Lower lobe of right lung (tissue), 2 donors: ENCODE measurements at places on chromosomes 12 and 14. TPM values are rescaled to one million over a fixed set of nuclear protein-coding genes. Genes with fewer than 3 reads are reported as not detected.

P2RX2 gene
- total RNA-seq = 0.56 TPM

DNA sequence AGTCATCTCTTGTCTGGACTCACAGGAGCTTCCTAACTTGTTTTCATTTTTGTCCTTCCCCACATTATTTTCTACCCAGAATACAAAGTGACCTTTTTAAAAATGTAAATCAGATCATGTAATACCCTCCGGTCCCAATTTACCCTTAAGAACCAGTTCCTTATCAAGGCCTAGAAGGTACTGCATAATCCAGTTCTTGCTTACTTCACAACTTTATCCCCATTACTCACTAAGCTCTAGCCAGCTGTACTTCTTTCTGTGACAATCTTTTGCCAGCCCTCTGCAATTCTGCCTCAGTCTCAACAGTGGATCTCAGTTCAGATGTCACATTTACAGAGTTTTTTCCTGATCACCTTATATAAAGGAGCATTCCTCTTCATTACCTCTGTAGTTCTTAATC, 11.6 kb downstream of the RAP1B start:
- no peak for DNase-seq

- peak; percentile 60 for DNase-seq
Measured at GRCh38 chr12:9673404-9674225, 4.1 kb downstream of the CLEC2D start.

SPIC gene
- total RNA-seq = not detected

- no peak for DNase-seq
Measured at GRCh38 chr14:99806836-99807235, 13.6 kb downstream of the EML1 start.

DNA sequence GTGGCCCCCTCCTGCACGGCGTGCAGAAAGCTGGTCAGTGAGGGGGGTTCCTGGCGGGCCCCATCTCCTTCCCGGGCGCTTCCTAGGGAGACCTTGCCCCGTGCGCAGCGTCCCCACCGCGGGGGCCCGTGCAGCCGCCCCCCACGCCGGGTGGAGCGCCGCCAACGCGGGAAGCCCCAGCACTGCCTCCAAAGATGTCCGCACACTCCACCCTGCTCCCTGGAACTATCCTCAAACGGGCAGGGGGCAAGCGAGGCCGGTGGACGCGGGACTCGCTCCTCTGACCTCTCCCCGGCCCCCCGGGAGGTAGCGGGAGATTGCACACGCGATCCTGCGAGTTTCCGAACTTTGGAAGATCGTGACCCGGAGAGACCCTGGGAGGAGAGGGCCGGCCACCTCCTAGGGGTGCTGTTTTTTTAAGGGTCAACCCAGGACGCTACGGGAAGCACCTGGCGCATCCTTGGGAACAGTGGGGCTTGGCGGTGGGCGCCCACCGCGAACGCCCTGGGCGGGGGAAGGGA, 1.5 kb upstream of the FZD10 start:
- DNase-seq = no peak

- DNase-seq = no peak
Measured at GRCh38 chr12:76503957-76504356, 55.6 kb downstream of the OSBPL8 start.

MFAP5 gene
- 50.2 TPM for total RNA-seq

KRT71 gene
- total RNA-seq = not detected

GRCh38 chr12:47361389-47362021, 281.7 kb upstream of the AMIGO2 start:
- no peak for DNase-seq

CFAP54 gene
- total RNA-seq = 7.9 TPM

GRCh38 chr12:92400006-92400405, 254.4 kb upstream of the BTG1 start:
- DNase-seq = no peak

- no peak for DNase-seq
Measured at GRCh38 chr14:23896609-23897153, 56.9 kb upstream of the DHRS4 start.

GRCh38 chr14:36591482-36591881, 9.1 kb upstream of the NKX2-8 start:
- DNase-seq = no peak

- no peak for DNase-seq
Measured at GRCh38 chr14:34039428-34040047, 88.7 kb upstream of the EGLN3 start.

GRCh38 chr12:48182631-48183030, 813 bp upstream of the CCDC184 start:
- DNase-seq = no peak

IFNG-AS1 gene
- not detected for total RNA-seq

DNA sequence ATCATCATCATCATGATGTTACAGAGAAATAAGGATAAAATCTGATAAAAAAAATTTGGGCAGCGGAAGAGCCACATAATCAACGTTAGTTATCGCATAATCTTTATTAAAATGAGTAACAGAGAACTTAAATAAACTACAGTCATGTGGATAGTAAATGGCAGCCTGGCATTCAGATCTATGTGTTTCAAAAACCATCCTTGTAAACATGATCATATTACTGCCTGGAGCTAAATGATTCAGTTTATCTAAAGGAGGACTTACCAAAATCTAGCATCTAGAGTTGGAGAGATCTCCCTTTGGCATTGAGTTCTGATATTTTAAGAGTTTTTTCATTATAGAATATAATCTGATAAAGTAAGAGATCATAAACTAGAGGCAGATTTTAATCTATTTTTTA, 200.1 kb upstream of the MGAT4C start:
- DNase-seq = no peak

GARIN6 gene
- total RNA-seq = not detected

EIF4B gene
- total RNA-seq = 453 TPM

- no peak for DNase-seq
Measured at GRCh38 chr14:68307790-68308168, 485.1 kb downstream of the ZFP36L1 start.

- no peak for DNase-seq
Measured at GRCh38 chr12:76552343-76552938, 7.1 kb downstream of the OSBPL8 start.

- no peak for DNase-seq
Measured at GRCh38 chr12:64419696-64420095, 15.5 kb downstream of the XPOT start.

GRCh38 chr12:132806857-132807256, 21.8 kb downstream of the GOLGA3 start:
- no peak for DNase-seq

OGFOD2 gene
- 19.5 TPM for total RNA-seq

GRCh38 chr14:102789349-102789748, 12.1 kb downstream of the TRAF3 start:
- DNase-seq = no peak

- no peak for DNase-seq
Measured at GRCh38 chr12:45483571-45483970, 245.9 kb upstream of the ARID2 start.

AICDA gene
- total RNA-seq = 0.77 TPM

DNA sequence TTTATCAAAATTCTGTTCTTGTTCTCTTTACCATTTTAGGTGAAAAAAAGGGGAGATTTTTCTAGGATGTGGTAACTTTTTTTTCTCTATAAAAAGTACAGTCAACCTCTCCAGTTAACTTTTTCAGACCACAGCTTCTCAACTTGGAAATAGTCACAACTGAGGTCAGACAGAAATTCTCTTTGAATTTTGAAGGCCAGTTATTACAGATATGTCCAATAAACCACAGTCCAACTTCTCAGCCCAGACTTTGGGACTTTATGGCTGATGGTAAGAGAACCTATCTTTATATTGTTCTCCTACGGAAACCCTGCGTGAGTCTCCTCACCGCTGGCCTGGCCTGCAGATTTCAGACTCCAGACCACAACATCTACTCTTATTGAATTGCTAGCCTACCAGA, 176.7 kb downstream of the DACT1 start:
- DNase-seq = no peak

CLEC7A gene
- total RNA-seq = 79.5 TPM

GRCh38 chr12:113366827-113367226, 8.4 kb downstream of the PLBD2 start:
- DNase-seq = no peak

PLCZ1 gene
- total RNA-seq = not detected

VSIG10 gene
- 51.7 TPM for total RNA-seq

DNA sequence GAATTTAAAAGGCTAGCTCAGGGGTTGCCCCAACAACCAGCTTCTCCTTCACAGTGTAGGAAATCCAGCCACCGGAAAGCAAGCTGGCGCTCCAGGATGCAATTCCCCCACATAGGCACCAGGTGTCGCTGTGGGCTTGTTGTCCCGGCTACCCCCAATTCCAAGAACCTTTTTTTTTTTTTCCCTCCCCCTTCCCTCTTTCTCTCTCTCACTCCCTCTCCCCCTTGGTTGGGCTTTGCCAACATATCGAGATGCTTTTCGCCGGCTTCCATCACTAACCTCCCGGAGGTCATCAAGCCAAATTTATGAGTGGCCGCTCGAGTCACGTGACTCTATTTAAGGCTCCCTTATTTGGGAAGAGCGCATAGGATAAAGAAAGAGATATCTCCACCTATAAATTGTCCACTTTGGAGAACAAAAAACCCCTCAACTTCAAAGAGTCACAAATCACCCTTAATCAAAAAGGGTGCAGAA, at the start of gene HOXC5:
Gene HOXC5, plus strand, starts transcription at position 424 of the 474 bp plus-strand sequence. CDS start 73 bp downstream, outside the sequence.
- DNase-seq = no peak

DNA sequence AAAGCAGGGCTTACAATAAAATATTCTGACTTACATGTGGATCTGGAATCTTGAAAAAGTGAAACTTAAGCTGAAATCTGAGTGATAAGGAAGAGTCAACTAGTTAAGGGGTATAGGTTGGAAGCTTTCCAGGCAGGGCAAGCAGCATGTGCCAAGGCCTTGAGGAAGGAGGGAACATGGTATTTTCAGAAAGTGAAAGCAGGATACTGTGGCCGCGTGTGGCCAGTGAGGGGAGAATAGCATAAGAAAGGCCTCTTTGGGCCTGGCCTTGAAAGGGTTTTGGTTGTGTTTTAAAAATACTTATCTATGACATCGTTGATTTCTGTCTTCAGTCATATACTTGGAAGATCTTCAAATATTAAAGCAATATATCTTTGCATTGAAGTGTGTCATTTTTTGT, 213.4 kb downstream of the AKAP6 start:
- DNase-seq = no peak

DNA sequence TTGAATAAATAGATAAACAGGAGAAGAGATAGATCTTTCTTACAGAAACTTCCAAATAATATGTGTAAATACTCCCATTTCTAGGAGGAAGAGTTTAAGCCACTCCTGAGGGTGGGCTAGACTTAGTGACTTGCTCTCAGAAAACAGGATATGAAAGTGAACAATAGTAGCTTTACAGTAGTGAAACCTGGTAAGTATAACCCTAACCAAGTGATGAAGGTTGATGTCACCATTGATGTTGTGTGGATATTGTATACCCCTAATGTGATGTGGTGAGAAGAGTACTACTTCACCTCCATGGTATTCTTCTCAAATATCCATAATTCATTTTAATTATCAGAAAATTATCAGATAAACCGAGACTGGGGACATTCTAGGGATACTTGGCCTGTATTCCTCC, 20.9 kb downstream of the AKAP6 start:
- DNase-seq = no peak

GRCh38 chr12:14802247-14802646, 1.0 kb downstream of the WBP11 start:
- no peak for DNase-seq

DNA sequence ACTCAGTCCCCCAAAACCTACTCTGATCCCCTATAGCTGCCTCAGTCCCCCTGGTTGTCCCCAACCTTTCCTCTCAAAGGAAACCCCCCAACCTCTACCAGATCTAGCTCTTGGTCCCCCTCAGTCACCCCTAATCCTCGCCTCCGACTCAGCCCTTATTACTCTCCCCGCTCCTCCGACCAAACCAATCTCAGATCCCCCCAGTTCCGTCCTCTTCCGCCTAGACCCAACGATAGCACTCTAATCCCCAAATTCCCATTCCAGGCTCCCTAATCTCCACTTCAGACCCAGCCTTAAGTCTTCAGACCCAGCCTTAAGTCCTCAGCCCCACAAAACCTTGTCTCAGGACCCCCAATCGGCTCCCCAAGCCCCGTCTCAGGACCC, 612 bp downstream of the VPS37B start:
- DNase-seq = no peak

SNRPF gene
- total RNA-seq = 15.2 TPM

RABGGTA gene
- 50.4 TPM for total RNA-seq
